ENCODE measurements at places on chromosomes 1 and 21.
A peak's percentile ranks its signal among the peaks of the same experiment; 100 is the strongest.

DNA sequence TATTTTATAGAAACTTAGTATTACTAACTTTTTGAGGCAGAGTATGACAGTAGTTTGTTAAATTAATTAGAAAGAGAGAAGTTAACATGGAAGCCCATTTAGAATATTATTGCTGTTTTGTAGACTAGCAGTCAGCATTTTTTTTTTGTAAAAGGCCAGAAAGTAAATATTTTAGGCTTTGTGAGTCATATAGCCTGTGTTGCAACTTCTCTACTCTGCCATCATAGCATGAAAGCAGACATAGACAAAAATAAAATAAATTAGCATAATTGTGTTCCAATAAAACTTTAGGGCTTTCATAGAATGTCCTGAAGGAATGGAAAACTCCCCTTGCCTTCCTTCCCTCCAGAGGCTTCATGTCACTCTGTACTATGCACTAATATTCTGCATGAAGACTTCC lies 12.3 kb upstream of the RGS4 start:
- DNase-seq = peak; percentile 45

- no peak for DNase-seq
Measured at GRCh38 chr1:171858696-171859095, 17.4 kb downstream of the DNM3 start.

GRCh38 chr1:30295674-30296073 lies 427.7 kb downstream of the MATN1 start:
- no peak for DNase-seq

DNA sequence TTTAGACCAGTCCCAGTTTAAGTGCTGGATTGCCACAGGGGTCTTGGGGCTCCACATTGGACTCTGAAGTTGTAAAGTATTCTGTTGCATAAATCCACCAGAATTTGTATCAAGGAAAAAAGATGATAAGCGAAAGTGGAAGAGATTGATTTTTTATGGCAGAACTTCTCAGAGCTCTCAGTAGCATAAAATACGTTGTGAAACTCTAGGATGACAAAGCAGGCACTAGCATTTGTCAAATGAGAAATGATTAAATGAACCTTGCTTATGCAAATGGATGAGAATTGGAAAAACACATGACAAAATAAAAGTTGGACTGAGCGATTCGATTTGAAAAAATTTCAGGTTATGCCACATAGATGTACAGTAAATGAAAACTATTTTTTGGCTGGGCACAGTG lies 253.8 kb upstream of the RAB4A start:
- no peak for DNase-seq

GRCh38 chr1:32728413-32729077 lies 26.0 kb upstream of the SYNC start:
- no peak for DNase-seq

DNA sequence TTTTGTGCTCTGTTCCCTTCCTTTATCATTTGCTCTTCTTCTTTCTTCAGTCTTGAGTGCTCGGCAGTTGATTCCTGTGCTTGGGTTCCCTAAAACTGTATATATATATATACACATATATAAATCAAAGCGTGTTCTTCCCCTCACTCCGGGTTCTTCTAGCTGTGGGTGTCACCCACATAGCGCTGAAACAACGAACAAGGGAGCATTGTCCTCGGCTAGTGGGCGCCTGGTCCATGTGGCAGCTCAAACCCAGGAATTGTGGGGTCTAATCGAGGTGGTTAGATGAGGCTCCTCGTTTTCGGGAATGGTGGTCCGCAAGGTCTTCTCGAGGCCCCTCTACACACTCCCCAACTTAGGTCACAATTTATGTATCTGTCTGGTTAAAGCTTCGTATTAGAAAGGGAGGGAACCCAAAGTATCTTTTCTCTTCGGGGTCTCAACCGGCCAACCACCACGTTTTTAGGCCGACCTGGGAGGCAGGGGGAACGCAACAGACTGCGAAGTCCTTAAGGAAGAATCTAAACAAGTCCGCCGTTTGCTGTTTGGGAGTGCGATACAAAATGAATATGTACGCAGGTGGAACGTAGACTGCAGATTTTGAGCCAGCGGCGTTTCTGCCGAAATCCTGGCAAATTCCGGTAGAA lies 504 bp upstream of the SDHC start:
- no peak for DNase-seq

DNA sequence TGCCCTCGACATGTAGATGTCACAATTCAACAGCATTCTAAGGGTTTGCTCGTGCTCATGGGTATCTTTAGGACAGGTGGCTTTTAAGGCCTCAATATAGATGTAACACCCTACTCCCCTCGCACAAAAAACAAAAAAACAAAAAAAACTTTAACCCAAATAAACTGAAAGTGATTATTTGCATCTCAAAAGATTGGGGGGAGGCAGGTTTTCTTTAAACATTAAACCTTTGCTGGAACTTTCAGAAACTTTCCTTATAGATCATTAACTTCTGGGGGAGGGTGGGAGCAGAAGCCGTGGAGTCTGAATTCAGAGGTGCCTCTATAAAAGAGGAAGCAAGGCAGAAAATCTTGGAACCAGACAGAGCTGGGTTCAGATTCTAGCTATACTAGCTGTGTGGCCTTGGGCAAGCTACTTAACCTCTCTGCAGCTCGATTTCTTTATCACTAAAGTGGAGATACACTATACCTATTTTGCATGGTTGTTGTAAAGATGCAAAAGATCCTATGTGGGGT lies 3.2 kb upstream of the KIAA1614 start:
- no peak for DNase-seq

DNA sequence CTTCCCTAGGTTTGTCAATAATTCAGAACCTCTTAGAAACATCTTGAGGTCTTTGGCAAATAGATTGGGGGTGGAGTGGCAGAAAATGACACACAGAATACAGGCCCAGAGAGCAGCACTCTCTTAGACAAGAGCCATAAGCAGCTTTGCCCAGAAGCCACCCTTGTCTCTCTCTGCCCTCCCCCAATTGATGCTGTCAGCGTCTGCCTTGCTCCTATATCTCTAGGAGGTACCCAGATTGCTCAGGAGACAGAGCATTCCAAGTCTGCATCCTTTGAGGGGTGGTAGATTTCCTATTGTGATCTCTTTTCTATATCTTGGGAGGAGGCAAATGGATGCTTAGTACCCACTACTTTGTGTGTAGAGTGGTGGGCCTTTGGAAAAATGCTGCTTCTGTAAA lies 1.8 kb downstream of the RGL1 start:
- no peak for DNase-seq

DNA sequence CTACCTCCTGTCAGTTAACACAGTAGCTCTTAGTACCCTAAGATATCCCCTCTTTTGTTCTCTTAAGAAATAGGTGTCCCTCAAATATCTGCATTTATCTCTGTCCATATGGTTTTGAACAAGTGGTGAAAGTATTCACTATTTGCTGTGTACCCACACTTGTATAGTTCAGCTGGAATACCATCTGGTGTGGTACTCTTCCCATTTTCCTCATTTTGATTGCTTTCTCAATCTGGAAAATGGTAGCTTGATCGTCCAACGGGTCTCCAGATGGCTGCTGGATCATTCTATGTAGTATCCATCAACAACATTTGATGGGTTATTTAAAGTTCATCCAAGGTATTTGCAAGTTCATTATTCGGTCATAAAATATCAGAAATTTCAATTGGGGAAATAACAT lies 100.3 kb upstream of the DPYD start:
- DNase-seq = no peak

GRCh38 chr1:29438991-29439390 lies 202.7 kb downstream of the PTPRU start:
- DNase-seq = no peak

GRCh38 chr1:212110617-212111016 lies 75.1 kb downstream of the DTL start:
- DNase-seq = no peak

DNA sequence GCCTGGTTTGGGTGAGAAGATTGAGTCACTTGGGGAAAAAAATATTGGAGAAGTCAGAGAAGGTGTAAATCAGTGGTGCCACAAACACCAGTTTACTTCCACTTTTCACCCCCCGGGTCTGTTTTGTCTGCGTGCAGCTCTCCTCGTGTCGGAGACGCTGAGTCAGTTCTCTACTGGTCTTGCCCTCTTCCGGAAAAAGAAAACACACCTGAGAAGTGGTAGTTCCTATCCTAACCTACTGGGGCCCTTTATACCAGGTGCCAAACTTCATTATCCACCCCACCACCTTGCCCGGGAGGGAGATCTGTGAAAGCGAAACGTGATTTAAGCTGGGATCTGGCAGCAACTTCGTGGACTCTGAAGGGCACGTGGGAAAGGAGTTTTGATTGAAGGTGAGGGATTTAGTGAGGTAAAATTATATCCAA lies 855 bp upstream of the IVNS1ABP start:
- peak; percentile 75 for DNase-seq

GRCh38 chr21:17526776-17527175 lies 13.9 kb downstream of the CXADR start:
- DNase-seq = no peak

- DNase-seq = no peak
Measured at GRCh38 chr1:167629681-167630567, at the start of gene RCSD1. Gene RCSD1 (plus strand): TSS chr1:167630232. CDS start chr1:167630424, 192 bp downstream.

DNA sequence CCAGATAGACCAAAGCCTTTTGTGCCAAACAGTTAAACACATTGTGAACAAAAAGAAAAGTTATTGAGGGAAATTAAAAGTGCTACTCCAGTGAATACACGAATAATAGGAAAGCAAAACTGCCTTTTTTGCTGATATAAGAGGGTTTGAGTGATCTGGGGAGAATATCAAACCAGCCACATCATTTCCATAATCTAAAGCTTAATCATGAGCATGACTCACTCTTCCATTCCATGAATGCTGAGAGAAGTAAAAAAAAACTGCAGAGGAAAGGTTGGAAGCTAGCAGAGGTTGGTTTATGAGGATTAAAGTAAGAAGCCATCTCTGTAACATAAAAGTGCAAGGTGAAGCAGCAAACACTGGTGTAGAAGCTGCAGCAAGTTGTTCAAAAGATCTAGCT lies 350.6 kb upstream of the NCAM2 start:
- DNase-seq = peak; percentile 34

DNA sequence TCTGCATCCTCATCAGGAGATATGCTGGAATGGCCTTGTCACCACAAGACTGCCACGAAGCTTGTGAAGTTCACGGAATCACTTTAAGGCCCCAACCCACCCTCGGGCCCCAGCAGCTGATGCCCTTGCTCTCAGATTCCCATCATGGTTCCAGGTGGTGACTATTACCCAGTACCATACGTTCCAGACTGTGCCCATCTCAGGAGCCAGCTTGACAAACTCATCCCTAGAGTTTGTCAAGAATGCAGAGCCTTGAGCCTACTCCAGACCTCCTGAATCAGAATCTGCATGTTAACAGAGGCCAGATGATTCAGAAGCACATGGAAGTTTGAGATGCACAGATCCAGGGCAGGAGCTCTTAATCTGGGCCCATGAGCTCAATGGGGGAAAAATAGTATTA lies 53.9 kb upstream of the RBM15 start:
- DNase-seq = no peak

GRCh38 chr1:115560027-115560426 lies 81.7 kb upstream of the VANGL1 start:
- no peak for DNase-seq

DNA sequence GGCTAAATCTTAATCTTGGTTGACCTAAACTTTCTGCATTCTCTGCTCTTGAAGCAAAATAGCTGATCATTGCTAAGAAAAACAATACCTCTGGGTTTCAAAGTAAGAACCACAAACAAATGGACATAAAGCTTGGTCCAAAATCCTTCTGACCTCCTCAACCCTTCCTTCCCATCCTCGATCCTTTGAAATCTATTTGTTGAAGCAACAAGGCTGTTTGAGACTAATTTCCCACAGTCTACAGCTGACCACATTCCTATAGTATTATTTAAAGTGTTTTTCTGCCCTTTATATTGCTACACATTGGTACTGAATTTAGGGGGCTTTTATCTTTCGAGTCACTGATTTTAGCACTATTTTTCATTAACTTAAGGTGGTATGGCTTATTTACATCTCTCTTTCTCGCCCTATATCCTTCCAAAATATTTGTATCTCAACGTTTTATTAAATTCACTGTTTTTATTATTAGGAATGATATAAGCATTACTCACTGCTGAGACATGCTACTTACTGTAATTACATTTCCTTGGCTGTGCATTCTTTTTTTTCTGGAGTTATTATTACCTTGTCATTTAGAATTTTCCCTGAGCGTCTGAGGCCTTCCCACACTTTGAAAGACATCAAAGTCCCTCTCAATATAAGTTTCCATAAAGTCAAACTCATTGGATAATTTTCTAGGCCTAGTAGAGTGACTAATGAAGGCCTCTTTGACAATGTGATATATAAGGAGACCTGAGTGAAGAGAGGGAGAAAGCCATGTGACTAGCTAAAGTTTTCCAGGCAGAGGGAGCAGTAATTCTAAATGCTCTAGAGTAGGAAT lies 73.9 kb downstream of the RAB3GAP2 start:
- DNase-seq = no peak

- no peak for DNase-seq
Measured at GRCh38 chr1:234734412-234734835, 124.4 kb upstream of the IRF2BP2 start.

DNA sequence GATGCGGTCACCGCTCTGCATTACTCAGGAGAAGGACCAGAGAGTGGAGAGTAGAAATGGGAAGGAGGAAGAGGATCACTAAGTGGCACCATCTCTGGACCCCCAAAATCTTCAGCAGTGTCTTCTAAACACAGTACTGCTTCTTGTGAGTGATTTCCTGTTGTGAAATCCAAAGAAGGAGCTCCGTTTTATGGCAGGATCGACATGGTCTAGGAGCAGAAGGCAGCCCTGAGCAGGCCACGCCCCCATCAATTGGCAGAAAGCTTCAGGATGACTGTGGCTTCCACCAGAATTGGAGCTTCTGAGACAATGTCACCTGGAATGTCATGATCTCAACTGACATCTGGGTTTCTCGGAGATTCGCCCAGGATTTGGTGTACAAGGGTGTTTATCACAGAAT lies 171.5 kb downstream of the ADSS2 start:
- peak; percentile 77 for DNase-seq

DNA sequence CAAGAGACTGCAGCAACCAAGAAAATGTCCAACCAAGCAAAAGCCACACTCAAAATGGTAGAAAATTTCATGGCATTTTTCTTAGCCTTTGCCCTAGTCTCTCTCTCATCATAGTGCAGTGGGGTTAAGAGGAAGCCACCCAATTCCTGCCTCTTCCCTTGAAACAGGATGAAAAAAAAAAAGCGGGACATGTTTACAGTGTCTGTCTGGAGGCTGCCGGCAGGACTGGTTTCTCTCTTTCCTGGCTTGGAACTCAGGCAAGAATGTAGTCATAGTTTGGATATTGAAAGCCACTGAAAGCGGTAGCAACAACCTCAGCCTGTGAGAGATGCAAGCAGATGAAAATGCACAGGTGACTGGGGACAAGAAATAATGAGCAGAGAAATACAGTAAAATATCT lies 13.3 kb upstream of the TNFSF18 start:
- no peak for DNase-seq

DNA sequence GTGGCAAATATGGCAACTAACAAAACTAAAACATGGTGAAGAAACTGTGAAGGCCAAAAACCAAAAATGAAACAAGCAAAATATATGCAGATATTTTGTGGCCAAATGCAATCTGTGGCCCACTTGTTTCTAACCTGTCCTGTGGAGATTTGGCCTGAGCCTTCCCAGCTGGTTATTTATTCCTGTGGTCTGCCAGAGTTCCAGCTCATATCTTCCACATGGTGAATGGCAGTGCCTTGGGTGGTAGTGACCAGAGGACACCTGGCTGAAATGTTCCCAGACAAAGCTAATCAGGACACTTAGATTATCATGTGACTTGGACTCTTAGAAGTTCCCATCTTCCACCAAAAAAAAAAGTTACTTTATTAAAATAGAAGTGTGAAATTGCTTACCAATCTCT lies 39.7 kb downstream of the RNASEL start:
- DNase-seq = no peak

- no peak for DNase-seq
Measured at GRCh38 chr1:175463853-175464252, 271.3 kb upstream of the KIAA0040 start.

GRCh38 chr1:53787655-53788054 lies 48.7 kb upstream of the GLIS1 start:
- DNase-seq = no peak
